Ascending aorta (tissue), 2 donors: ENCODE measurements at places on chromosomes 1 and 21. TPM values are rescaled to one million over a fixed set of nuclear protein-coding genes. Genes with fewer than 3 reads are reported as not detected.

MMP23B gene
- 71.3 TPM for total RNA-seq

CR1 gene
- total RNA-seq, result 8.4 TPM

C1orf185 gene
- not detected for total RNA-seq

GRCh38 chr21:34791776-34792503 is 123.1 kb downstream of the CLIC6 start:
- H3K4me1 ChIP-seq, result no peaks in the 10 kb centered on the region
- DNase-seq, result no peak
- H3K4me3 ChIP-seq, result no peak overlapping the region
- H3K27me3 ChIP-seq, result no peaks in the 10 kb centered on the region
- H3K36me3 ChIP-seq, result no peaks in the 10 kb centered on the region

CADM3 gene
- 7.0 TPM for total RNA-seq

CAPN9 gene
- total RNA-seq, result not detected

- no peaks in the 10 kb centered on the region for H3K27me3 ChIP-seq
These were observed 124.7 kb downstream of the RYR2 start for GRCh38 chr1:237166593-237167101.

GRCh38 chr1:228512781-228513198 is 25.6 kb downstream of the RNF187 start:
- H3K36me3 ChIP-seq, result no peaks in the 10 kb centered on the region
- no peak overlapping the region for H3K4me3 ChIP-seq
- peak; percentile 38 for DNase-seq
- H3K4me1 ChIP-seq, result no peaks in the 10 kb centered on the region
- H3K27ac ChIP-seq, result no peak overlapping the region

DNA sequence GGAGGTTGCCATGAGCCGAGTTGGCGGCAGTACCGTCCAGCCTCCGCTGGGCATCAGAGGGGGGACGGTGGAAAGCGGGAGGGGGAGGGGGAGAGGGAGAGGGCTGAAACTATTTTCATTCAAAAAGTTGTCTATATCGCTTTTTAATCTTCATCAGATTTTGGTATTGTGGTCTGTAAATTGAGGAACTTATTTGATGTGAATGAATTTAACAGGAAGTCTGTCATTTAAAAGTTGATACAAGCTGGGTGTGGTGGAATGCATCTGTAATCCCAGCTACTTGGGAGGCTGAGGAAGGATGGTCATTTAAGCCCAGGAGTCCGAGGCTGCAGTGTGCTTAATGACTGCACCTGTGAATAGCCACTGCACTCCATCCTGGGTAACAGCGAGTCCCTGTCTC is 3.0 kb upstream of the EPHX4 start:
- no peaks in the 10 kb centered on the region for H3K27me3 ChIP-seq
- H3K36me3 ChIP-seq, result no peaks in the 10 kb centered on the region
- DNase-seq, result no peak
- no peaks in the 10 kb centered on the region for H3K4me1 ChIP-seq
- no peak overlapping the region for H3K27ac ChIP-seq
- H3K4me3 ChIP-seq, result no peak overlapping the region

- no peak overlapping the region for H3K4me3 ChIP-seq
- no peaks in the 10 kb centered on the region for H3K27me3 ChIP-seq
- H3K27ac ChIP-seq, result no peak overlapping the region
- no peaks in the 10 kb centered on the region for H3K4me1 ChIP-seq
- no peak for DNase-seq
These were observed 47.4 kb downstream of the TNN start for GRCh38 chr1:175114996-175115395.

PLA2G2C gene
- not detected for total RNA-seq

DNA sequence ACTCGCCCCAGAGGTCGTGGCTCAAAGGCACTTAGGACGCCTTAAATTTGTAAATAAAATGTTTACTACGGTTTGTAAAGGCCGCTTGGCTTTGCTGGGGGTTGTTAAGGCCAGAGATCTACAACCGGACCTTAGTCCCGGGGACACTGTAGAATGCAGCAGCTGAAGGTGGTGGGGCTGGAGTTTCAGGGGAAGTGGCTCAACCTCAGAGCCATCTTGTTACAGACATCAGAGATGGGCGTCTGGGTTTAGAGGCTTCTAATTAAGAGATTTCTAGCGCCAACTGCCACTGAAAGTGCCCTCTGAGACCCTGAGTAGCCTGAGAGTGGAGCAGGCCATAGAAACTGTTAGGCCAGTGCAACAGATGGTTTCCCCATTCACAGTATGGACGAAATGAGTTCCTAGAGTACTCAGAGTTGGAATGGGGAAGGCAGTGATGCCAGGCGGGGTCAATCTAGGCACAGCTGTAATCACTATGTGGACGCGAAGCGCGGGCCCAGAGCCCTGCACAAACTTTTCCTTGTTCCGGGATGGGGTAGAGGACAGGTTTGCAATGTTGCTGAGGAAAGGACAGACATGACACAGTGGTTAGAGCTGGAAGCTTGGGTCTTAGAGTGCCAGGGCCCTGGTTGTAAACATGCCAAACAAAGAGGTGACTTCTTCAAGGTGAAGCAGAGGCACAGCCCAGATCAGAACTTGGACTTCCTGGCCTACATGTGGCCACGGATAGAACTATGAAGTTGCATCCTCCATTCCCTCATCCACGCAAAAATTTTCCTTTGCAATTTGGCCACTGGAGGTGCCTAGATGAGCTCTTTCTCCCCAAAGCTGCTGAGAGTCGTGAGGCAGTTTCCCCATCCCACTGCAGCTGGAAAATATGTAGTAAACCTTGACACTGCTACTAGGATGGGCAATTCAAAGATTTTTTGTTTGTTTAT is 6.0 kb downstream of the HLX start:
- H3K27ac ChIP-seq, result no peak overlapping the region
- peaks cover 6% of the 10 kb centered on the region for H3K27me3 ChIP-seq
- no peak overlapping the region for H3K4me3 ChIP-seq
- H3K4me1 ChIP-seq, result peaks cover 10% of the 10 kb centered on the region
- DNase-seq, result no peak

CSF3R gene
- 3.1 TPM for total RNA-seq

FCRL6 gene
- total RNA-seq, result not detected

DNA sequence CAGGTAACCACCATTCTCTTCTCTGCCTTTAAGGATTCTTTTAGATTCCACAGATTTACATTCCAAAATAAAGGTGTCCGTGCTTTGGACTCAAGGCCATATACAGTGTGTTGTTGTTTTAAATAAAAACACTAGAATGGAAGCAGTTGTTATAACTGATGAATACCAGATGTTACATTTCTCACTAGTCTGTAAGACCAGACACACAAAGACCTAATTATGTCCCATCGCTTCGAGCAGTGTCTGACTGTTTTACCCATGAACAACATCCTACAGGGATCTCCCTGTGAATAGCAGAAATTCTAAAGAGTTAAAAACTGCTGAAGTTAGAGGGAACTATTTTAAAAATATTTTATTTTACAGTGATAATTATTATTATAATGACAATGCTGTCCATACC is 574.7 kb upstream of the ZP4 start:
- no peaks in the 10 kb centered on the region for H3K36me3 ChIP-seq
- DNase-seq, result no peak
- no peak overlapping the region for H3K27ac ChIP-seq
- H3K27me3 ChIP-seq, result no peaks in the 10 kb centered on the region

- H3K27ac ChIP-seq, result no peak overlapping the region
- H3K36me3 ChIP-seq, result no peaks in the 10 kb centered on the region
- no peak overlapping the region for H3K4me3 ChIP-seq
- no peaks in the 10 kb centered on the region for H3K27me3 ChIP-seq
These were observed 303.8 kb upstream of the SPAG17 start for GRCh38 chr1:118488787-118489186.

DNA sequence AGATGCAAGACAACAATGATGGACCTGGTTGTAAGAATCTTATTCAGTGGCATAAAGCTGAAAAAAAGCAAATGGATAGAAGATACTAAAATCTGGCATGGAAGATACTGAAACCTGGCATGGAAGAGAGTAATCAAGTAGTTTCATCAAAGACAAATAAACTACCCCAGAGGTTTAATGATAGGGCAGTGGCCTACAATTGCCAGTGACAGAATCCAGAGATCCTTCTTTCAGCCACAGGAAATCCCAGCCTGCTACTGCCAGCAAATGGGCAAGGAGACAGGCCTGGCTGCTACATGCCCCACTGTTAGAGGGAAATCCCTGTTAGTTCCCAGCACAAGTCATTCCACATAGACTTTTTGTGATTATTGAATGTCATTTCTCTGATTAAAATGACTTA is 409.4 kb downstream of the VAV3 start:
- no peaks in the 10 kb centered on the region for H3K4me1 ChIP-seq
- H3K27ac ChIP-seq, result no peak overlapping the region
- H3K36me3 ChIP-seq, result no peaks in the 10 kb centered on the region
- DNase-seq, result no peak

- H3K4me1 ChIP-seq, result no peaks in the 10 kb centered on the region
- no peak for DNase-seq
- H3K27ac ChIP-seq, result no peak overlapping the region
These were observed 22.5 kb downstream of the SYT2 start for GRCh38 chr1:202687798-202688197.

DNA sequence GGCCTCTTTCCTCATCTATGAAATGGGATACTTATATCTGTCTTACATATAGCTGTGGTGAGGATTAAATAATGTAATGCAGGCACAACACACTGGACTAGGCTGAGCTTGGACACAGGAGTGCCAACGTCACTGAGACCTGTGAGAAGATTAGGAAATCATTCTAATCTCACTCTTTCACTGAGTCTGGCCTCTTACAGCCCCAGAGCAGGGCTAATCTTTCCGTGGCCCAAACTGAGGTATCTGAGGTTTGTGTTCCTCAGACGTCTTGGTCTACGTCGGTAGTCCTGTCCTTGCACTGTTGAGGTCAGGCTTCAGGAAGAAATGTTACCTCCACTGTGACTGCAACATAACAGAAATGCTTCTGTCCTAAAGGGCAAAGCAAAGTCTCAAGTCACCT is 22.6 kb upstream of the A3GALT2 start:
- no peaks in the 10 kb centered on the region for H3K27me3 ChIP-seq
- H3K4me3 ChIP-seq, result peak overlapping the region; percentile 34
- H3K4me1 ChIP-seq, result peaks cover 46% of the 10 kb centered on the region
- peak overlapping the region; percentile 91 for H3K27ac ChIP-seq
- H3K36me3 ChIP-seq, result peaks cover 35% of the 10 kb centered on the region

DNA sequence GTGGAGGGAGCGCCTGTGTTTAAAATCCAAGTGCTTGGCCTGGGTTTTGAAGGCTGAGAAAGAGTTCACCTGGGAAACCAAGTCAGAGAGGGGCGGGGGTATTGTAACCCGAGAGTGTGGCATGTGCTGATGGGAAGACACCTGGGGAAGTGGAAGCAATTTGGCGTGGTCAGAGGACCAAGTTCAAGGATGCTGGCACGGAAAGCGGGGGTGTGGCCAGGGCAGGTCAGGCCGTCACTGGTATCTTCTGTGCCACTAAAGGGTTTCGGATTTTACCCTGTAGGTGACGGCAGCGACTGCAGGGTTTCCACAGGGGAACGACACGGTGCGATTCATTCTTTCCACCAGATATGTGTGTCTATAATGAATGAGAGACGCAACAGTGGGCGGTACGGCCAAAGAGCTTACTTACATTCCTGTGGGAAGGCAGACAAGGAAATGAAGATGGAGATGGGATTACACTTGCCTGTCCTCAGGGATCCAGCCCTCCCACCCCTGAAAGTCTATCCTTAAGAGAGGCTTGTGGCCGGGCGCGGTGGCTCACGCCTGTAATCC is 31.3 kb downstream of the CA6 start:
- H3K4me3 ChIP-seq, result no peak overlapping the region
- no peaks in the 10 kb centered on the region for H3K4me1 ChIP-seq
- no peaks in the 10 kb centered on the region for H3K36me3 ChIP-seq
- H3K27ac ChIP-seq, result no peak overlapping the region
- H3K27me3 ChIP-seq, result no peaks in the 10 kb centered on the region

- H3K27me3 ChIP-seq, result no peaks in the 10 kb centered on the region
- peak overlapping the region; percentile 100 for H3K4me3 ChIP-seq
- no peaks in the 10 kb centered on the region for H3K36me3 ChIP-seq
- peak overlapping the region; percentile 100 for H3K27ac ChIP-seq
- DNase-seq, result no peak
These were observed 2.3 kb downstream of the EGLN1 start for GRCh38 chr1:231419738-231420298.
